ENCODE measurements at places on chromosomes 3 and 15.

DNA sequence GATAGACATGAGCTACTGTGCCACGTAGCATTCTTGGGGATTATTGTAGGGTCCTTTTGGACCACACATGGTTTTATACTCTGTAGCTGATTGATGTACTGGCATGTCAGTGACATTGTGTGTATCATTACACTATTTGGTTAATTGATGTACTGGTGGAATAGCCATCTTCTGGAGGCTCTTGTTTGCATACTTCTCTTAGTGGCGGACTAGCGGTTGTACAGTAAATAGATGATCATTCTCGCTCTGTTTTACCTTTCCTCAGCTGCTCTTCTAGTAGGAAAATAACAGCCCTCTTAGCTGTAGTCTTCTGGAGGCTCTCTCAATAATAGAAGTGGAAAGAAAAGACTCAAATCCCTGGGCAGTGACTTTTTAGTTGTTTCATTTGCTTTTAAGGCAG lies 24.8 kb downstream of the IGF1R start:
- DNase-seq, result no peak

- DNase-seq, result no peak
Measured at GRCh38 chr3:16515885-16516420, 2.5 kb upstream of the RFTN1 start.

- no peak for DNase-seq
Measured at GRCh38 chr15:60390871-60391501, 6.8 kb downstream of the ANXA2 start.

- no peak for DNase-seq
Measured at GRCh38 chr3:14301558-14301957, 100.8 kb upstream of the SLC6A6 start.

- DNase-seq, result no peak
Measured at GRCh38 chr3:108863799-108864135, 41.2 kb downstream of the TRAT1 start.

GRCh38 chr3:108664266-108664665 lies 74.7 kb downstream of the DZIP3 start:
- no peak for DNase-seq

GRCh38 chr15:28923726-28924280 lies 38.0 kb downstream of the APBA2 start:
- DNase-seq, result no peak

- DNase-seq, result no peak
Measured at GRCh38 chr3:173920386-173920785, 522.8 kb downstream of the NLGN1 start.

DNA sequence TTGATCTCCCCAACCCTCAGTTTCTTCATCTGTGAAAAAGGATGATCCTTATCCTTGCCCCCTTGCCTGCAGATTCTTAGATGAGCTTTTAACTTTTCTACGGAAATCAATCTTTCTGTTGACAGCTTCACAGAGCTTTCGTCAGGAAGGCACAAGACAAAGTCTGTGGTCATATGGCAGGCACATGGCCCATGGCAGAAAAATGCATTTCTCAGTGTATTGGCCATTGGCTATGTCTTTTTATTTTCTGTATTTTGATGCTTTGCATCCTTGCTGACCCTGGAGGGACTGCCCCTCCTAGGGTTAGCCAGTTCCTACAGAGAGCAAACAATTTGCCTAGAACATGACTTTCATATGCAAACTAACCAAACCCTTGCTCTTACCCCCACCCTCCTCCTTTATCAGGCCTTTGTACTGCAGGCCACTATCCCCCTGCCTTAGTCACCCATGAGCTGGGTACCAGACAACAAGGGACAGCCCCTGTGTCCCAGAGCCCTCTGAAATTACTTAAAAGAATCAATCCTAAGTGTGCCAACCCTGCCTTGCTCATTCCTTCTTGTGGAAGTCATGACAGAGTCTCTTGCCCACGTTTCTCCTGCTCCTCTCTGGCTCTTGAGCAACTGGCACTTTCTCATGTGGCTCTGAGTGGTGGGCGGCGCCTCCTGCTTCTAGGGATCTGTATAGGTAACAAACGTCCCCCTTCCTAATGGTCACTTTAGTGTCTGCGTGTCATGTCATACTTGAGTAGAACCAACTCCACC lies 24.1 kb upstream of the NOX5 start:
- no peak for DNase-seq

- no peak for DNase-seq
Measured at GRCh38 chr3:2657971-2658370, 452.2 kb downstream of the IL5RA start.

DNA sequence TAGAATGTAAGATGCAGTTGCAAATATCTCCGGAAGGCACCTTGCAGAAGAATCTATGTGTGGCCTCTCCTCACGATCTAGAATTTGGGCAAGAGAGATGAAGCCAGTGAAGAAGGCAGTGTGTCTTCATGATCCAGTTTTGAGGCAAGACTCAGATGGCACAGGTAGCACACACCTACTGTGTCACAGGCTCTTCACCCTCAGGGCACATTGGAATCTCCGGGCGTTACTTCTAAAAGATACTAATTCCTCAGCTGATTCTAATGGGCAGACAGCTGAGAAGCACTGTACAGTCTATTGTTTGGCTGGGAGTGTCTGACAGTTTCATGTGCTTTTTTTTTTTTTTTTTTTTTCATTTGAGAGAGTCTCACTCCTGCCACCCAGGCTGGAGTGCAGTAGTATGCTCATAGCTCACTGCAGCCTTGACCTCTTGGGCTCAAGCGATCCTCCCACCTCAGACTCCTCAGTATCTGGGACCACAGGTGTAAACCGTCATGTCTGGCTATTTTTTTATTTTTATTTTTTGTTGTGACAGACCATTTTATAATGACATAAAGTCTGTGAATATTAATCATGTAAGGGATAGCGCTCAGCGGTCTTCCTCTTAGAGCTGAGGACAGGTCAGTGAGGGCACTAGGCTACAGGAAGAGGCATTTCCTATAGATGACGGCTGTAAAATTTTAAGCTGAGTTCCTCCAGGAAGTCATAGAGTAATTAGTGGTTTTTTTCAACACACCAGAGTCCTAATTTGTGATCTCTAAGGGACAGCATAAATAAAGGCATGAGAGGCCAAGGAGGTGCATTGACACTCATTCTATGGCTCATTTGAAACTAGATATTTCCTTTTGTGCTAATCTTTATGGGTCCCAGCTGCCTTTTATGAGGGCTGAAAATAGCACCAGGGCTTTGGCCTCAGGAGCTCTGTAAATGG lies 4.0 kb downstream of the C3orf52 start:
- no peak for DNase-seq

GRCh38 chr15:75663931-75664421 lies 16.3 kb downstream of the SNX33 start:
- DNase-seq, result no peak

- DNase-seq, result no peak
Measured at GRCh38 chr3:38544926-38545325, 48.8 kb downstream of the EXOG start.

DNA sequence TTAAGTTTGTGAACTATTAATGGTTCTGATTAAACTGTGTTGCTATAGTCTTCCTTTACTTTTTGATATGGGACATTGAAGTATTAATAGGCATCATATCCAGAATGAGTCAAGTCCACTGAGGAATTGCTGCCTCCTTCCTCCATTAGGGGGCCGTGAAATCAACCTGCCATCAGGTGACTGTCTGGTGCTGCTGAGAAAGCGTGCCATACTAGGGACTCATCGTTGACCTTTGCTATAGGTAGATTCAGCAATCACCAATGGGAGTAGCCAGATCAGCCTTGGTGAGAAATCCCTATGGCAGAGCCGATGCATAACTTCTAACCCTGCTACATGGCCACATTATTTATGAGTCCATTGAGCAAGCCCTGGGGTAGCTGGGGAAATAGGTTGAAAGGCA lies 30.1 kb upstream of the SLC28A2 start:
- DNase-seq, result no peak

- DNase-seq, result no peak
Measured at GRCh38 chr15:73600413-73601335, 32.5 kb downstream of the NPTN start.

DNA sequence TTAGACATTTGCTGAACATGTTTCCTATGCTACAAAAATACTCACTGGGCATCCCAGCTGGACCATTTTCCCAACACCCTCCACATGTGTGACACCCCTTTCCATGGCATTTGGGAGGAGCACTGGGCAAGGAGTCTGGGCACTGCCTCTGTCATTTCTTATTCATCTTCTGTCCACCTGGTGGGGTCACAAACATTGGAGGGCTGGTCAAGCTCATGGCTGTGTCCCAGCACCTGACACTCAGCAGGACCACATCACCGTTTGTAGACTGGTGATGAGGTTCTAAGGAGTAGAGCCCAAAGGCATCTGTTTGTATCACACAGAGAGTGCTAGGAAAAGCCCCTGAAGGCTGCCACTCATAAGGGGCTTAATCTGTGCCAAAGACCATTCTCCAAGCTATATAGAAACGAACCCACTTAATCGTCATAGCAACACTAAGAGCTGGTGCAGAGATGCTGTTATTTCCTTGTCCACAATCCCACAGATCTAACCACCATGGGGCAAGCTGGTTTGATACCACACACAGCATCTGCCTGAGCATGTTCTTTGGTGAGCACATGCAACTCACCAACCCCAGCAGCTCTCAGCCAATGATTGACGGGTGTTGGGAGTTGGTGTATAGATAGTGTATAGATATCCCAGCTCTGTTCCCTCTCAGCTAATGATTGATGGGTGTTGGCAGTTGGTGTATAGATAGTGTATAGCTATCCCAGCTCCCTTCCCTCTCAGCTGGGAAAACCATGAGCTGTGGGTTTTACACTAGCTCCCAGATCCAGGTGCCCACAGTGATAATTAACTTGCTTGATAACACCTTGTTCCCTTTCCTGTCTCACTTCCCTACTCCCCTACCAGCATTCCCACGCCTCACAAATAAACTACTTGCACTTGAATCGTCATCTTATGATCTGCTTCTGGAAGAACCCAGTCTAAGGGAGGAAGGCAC lies 42.7 kb upstream of the ATP2B2 start:
- no peak for DNase-seq

GRCh38 chr3:72991522-72991921 lies 5.1 kb upstream of the PPP4R2 start:
- DNase-seq, result no peak

DNA sequence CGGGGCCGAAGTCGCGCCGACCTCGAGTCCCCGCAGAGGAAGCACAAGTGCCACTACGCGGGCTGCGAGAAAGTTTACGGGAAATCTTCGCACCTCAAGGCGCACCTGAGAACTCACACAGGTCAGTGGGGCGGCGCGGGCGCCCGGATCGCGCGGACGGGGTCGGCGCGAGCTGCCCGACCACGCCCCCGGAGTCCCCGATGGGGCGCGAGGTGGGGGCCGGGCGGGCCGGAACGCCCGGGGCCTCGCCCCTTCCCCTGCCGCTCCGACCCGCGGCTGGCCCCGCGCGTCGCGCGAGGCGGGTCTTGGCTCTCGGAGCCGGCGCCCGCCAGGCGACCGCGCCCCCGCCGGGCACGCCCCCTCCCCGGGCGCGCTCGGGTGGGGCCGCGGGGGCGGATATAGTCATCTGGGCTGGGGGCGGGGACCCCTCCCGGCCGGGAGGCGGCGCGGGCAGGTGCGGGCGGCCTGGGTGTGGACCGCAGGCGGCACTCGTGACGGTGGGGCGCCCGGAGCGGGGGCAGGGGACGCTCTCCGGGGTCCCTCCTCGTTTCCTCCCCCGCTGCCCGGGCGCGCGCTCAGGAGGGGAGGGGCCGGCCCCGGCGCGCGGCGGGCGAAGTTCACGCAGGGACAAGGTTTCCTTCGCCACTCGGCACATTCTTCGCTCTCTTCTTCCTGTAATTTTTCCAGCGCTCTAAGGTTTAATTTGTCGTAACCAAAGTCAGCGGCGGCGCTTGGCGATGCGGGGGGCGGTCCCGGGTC lies 1.2 kb downstream of the KLF13 start:
- DNase-seq, result peak; percentile 52

GRCh38 chr3:152714507-152714906 lies 120.4 kb upstream of the P2RY1 start:
- no peak for DNase-seq

- no peak for DNase-seq
Measured at GRCh38 chr3:112321867-112322652, 10.9 kb upstream of the CD200 start.

- DNase-seq, result no peak
Measured at GRCh38 chr15:75034615-75035014, 11.2 kb downstream of the PPCDC start.

GRCh38 chr15:43991206-43991605 lies 164.4 kb downstream of the WDR76 start:
- no peak for DNase-seq

GRCh38 chr3:55364421-55364820 lies 122.7 kb downstream of the WNT5A start:
- no peak for DNase-seq

GRCh38 chr15:81851325-81851724 lies 194.5 kb downstream of the MEX3B start:
- no peak for DNase-seq

DNA sequence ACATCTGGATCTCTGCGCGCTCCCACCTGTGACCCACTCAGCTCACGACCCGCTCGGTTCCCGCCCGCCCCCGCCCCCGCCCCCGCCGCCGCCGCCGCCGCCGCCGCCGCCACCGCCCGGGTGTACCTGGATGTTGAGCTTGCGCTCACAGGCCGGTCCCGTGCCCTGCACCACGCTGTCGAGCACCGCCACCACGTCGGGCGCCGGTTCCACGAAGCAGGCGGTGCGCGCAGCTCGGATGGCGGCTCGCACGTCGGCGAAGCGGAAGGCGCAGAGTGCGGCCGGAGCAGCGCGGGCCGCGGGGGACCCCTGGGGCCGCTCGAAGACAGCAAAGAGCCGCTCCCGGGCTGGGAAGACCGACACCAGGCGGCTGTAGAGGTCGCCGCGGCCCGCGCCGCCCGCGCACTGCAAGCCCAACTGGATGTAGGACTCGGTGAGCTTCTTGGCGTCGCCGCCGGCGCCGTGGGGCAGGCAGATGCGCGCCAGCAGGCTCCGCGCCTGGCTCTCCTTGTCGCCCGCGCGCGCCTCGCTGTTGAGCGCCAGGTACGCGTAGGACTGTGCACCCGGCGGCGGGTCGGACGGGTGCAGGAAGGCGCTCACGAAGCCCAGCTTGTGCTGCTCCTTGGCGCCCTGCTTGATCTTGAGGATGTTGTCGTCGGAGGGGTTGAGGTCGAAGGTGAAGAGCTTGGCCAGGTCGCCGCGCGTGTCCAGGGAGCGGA lies 1.1 kb downstream of the PLXND1 start:
- no peak for DNase-seq

- DNase-seq, result no peak
Measured at GRCh38 chr3:48564022-48564421, 441 bp upstream of the UCN2 start.

DNA sequence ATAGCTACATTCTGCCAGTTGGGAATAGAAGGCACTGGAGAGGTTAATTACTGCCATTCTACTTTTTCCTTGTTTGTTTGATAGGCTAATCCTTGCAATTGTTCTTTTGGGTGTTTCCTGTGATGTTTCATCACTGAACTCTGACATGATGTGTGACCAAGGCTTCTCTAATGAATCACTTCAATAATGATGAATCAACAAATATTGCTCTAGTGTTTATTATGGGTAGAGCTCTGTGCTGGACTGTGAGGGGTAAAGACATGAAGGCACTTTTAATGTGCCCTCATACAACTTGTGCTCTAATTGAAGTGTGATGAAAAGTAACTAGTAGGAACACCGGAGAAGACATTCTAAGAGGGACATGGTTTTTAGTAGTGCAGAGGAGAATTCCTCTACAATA lies 233.6 kb downstream of the WDR72 start:
- no peak for DNase-seq
